CD4-positive, alpha-beta T cell (primary cell): ENCODE measurements at places on chromosomes 3 and 15.

GRCh38 chr3:188326111-188326510 is 172.2 kb downstream of the LPP start:
- no peak for DNase-seq

DNA sequence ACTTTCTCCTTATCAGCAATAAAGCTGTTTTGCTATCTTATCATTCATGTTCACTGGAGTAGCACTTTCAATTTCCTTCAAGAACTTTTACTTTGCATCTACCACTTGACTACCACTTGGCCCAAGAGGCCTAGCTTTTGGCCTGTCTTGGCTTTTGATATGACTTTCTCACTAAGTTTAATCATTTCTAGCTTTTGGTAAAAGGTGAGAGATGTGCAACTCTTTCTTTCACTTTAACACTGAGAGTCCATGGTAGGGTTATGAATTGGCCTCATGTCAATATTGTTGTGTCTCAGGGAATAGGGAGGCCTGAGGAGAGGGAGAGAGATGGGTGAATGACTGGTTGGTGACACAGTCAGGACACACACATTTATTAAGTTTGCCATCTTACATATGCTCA is 31.0 kb upstream of the FAM3D start:
- no peak for DNase-seq

- no peak for DNase-seq
Observed at GRCh38 chr3:54223063-54223462, 100.7 kb downstream of the CACNA2D3 start.

DNA sequence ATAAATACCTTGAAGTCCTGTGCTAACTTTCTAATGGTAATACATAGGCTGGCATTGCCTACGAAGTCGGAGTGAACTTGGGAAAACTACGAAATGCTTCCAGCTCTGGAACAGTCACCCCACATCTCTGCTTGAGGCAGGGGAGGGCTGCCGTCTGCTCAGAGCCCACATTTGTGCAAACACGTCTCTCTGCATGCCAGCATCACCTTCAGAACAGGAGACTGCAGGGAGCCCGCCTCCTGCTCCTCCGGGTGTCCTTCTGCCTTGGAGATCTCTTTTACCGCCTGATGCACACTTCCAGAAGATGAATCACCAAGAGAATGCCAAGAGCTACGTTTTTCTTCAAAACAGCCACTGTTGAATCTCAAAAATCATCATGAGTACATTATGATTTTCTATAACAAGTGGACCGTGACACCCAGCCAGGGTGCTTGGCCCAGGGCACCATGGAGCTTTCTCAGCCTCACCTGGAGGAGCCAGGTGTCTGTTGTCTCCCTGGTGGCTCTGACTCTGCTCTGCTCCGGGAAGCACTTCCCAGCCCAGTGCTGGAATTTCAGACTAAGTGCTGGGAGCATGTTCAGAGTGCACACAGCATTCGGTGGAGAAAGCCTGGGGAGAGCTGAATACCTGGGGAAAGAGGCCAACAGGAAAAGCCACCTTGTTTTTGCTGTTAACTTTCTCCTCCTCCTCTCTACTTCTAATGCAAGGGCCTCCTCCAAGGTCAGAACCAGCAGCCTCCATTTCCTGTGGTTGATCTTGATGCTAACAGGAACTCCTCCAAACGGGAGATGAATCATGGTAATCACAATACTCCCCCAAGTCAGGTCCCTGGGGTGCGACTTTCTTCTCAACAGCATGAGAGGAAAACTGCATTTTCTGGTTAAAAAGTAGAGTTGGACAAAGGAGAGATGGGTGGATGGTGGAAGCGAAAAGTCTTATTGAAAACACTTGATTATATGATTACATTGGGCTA is 467.7 kb downstream of the GABRG3 start:
- DNase-seq, result no peak

DNA sequence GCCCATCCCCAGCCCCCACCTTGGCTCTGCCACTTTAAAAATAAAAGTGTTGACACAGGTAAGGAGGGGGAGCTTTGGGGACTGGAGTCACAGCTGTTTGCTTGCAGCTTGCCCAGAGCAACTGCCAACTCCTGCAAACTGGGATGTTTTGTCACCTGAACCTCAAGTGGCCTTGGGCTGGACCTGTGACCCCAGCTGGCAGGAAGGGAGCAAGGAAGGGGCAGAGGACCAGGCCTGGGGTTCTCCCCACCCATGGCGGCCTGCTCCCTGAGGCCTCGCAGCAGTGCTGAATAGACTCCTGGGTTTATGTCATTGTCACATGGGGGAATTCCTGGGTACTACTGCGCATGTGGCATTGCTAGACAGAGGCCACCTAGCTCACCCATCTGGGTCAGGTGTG is 246.9 kb upstream of the TLE3 start:
- no peak for DNase-seq

DNA sequence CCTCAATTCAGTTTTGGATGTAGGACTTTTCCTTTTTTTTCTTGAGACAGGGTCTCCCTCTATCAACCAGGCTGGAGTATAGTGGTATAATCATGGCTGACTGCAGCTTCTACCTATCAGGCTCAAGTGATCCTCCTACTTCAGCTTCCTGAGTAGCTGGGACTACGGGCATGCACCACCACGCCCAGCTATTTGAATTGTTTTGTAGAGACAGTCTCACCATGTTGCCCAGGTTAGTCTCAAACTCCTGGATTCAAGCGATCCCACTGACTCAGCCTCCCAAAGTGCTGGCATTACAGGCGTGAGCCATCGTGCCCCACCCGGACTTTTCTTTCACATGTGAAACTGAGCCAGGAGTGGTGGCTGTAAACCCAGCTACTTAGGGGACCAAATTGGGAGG is 3.5 kb downstream of the RNU5B-1 start:
- DNase-seq, result no peak

DNA sequence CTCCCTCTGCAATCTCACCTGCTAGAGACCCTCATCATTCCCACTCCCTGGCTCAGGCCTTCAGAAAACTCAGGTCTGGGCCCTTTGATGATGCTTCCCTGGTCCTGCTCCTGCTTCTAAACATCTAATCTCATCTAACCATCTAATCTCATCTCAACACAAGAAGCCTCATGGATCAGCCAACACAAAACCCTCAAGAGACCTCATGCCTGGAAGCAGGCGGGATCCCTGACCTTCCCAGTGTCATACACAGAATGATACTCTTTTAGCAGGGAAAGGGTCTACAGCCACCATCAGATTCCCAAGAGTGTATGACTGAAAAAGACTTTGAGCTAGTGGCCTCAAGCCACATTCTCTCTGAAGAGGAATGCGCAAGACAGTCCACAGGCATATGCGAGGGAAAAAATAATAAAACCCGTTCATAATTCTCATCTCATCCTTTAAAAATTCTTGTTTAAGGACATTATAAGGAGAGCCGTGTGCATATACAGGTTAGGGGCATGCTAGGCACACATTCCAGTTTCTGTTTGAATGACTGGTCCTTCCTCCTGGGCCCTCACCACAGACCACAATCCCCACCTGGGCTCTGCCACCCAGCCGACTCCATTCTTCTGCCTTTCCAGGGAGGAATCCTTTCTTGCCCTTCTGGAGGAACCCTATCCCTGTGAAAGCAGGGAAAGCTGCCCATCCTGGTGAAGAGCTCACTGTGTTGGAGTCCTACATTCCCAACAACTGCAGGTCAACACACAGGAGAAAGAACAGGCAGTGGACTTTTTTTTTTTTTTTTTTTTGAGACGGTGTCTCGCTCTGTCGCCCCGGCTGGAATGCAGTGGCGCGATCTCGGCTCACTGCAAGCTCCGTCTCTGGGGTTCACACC is 2.2 kb downstream of the ZXDC start:
- DNase-seq, result no peak

GRCh38 chr15:41772720-41773331 is 1.5 kb upstream of the MAPKBP1 start:
- peak; percentile 48 for DNase-seq

DNA sequence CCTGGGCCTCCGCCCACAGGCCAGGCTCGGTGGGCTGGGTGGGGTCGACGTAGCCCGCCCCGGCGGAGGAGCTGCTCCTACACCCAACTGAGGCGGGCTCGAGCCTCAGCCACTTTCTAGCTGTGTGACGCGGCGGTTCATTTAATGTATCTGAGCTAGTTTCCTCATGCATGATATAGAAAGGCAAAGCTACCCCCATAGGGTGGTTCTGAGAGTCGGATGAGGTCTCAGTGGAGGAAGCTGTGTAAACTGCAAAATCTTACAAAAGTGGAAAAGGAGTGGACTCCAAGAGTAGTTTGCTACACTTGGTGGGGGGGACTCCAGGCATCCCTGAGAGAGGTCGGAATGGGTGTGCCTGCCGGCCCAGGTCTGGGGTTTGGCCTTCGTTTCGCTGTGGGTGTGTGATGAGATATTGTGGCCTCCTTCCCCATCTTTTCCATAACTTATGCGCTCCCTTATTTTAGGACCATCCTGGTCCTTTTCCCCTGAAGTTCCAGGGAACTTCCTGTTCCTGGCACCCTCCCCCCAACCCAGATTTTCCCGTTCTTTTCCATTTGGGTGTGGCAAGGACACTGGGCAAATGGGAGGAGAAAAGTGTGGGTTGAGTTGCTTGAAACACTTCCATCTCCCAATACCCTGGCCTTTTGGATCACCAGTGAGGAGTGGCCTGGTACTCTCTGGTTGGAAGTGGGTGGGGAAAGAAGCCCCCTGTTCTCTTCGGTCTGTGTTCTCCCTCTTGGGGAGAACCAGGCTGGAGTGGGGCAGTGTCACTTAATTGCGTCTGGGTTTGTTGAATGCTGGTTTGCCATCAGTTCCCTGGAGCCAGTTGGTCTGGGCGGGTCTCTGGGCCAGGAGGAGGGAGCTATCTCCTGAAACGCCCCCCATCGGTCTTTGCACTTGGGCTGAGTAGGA is 1.1 kb downstream of the PDIA5 start:
- DNase-seq, result no peak

DNA sequence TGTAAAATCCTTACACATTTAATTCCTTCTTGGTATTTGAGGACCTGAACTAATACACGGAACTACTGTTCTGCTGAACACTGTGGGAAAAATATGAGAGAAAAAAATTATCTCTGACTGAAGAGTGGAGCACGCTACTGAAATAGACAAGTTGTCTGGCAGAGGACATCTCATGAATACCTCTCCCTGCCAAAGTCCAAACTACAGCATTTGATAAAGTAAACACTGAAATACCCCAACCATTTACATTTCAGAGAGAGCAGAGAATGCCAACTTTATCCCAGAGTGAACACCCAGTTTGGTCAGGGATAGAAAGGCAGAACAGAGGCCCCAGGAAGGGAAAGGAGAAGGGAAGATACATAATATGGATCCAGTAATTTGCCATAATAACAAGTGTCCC is 920.7 kb downstream of the SQOR start:
- DNase-seq, result no peak

DNA sequence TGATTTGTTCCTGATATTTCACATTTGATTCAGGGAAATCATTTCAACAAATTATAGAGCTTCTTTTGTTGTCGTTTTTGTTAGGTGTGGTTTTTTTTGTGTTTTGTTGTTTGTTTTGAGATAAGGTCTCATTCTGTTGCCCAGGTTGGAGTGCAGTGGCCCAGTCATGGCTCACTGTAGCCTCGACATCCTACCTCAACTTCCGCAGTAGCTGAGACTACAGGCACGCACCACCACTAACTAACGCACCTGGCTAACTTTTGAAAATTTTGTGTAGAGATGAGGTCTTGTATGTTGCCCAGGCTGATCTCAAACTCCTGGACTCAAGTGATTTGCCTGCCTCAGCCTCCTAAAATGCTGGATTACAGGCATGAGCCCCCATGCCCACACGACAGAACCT is 177.0 kb downstream of the AKAP13 start:
- DNase-seq, result no peak

- no peak for DNase-seq
Observed at GRCh38 chr3:189621948-189622603, 9.1 kb upstream of the TP63 start.

DNA sequence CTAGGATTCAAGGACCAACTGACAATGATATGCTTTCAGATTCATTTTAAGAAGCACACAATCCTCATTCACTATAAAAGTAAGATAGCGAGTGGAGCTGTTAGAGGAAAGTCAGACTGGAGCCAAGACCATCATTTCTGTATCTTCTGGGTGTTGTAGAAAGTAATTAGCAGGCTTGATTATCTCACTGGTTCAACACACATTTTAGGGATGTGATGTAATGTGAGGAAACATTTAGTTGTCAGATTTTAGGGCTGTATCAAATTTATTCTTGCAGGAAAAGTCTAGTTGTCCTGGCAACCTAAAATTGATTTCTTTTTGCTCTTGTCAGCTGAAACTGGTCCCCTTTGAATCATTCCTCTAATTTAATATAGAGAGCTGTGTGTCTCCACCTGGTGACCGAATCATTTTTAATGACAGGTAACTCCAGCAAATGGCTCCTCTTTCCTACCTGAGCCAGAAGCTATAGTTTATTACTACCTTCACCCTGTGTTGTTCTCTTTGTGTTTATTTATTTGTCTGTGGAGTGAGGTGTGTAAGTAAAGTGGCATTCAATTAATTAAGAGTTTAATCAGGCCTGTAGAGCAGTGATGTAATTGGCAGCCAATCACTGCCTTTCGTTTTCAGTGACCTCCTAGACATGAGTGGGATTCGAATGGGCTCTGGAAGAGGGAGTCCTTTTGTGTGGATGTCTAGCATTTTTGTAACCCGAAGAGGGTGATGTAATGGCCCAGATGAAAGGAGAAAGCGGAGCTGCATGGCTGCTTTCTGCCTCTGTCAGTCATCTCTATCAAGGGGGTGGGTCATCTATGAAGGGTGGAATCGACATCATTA is 125.8 kb downstream of the LPP start:
- no peak for DNase-seq

- no peak for DNase-seq
Observed at GRCh38 chr3:64067506-64068346, 44.4 kb upstream of the PSMD6 start.

- no peak for DNase-seq
Observed at GRCh38 chr15:80246425-80246894, 5.6 kb downstream of the CTXND1 start.

DNA sequence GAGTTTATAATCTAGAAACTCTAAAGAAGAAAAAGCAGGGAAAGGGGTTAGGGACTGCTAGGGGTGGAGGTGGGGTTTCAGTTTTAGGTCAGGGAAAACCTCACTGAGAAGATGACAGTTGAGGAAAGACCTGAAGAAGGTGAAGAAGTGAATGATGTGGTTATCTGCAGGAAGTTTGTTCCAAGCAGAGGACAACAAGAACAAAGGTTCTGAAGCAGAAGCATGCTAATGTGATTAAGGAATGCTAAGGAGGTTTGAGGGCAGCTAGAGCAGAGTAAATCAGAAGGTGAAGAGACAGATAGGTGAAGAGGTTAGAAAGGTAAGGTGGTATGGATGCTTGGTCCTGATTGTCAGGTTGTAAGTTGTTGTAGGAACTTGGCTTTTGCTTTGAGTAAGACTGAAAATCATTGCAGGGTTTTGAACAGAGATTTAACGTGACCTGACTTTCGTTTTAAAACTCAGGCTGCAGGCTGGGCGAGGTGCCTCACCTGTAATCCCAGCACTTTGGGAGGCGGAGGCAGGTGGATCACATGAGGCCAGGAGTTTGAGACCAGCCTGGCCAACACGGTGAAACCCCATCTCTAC is 8.6 kb downstream of the OXSR1 start:
- DNase-seq, result no peak

- no peak for DNase-seq
Observed at GRCh38 chr3:71956716-71957115, 171.8 kb upstream of the PROK2 start.

- DNase-seq, result no peak
Observed at GRCh38 chr3:24401811-24402185, 92.9 kb downstream of the THRB start.
